ENCODE measurements at places on chromosomes 1 and 21.

DNA sequence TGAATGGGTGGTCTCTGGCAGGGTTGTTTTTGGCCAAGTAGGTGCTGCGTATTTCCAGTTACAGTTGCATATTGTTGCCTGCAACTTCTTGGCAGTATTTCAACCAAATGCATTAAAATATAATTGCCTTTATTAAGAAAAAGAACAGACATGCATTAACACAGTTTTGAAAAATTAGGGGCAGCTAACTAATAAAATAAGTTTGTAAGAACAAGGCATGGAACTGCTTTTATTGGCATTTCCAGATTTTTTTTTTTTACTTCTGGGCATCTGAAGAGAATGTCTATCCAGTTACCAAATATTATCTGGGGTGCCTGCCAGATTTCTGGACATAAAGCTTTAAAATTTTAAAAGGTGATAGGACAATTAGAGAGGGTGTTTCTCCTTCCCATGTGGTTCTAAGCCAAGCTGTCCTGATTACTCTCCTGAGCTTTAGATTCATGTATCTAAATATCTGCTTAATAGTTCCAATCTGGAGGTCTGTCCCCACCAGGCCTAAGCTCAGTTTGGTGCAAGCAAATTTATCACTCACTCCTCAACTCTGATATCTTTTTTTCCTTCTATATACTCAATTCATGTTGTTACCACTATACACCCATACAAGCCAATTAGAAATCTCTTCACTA is 553.3 kb upstream of the USP24 start:
- no peak for DNase-seq

DNA sequence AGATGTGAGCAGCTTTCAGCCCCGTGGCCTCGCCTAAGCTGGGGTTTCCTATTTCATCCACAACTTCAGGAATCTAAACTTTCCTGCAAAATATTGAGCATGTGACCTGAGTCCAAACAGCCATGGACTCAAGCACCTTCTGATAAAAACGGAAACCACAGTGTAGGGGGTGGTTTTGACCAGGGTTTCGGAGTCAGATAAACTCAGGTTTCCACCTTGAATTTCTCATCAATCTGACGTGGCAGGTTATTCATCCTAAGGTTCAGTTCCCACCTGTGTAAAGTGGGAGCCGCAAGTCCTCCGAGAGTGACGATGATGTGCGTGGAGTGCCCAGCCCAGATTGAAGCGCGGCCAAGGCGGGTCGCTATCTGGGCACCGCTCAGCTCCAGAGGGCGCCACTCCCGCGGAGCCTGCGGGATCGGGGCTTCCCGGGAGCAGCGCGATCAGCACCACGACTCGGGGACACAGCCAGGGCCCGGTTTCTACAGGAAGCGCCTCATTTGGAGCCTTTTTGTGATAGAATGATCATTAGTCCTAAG is 871 bp upstream of the ETS2 start:
- peak; percentile 54 for DNase-seq

DNA sequence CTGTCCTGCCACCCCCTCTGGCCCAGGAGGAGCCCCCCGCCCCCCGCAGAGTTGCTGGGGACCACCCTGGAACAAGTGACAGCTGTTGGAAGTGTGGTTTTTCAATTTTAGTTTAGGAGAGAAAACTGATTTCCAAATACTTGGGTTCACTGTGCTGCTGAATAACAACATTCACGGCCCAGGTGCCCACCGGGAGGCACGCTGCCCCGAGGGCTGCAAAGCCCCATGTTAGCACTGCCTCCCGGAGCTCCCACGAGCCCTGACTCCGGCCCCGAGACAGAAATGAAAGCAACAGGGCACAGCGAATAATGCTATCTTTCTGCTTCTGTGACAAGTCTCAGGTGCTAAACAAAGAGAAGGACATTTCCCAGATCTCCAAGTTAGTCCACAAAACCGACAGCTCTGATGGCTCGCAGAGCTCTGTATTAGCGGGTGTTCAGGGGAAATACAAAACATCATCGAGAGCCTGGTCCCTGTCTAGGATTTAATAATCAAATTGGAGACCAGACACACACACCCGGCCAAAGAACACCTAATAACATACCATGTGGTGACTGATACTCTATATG is 451.5 kb downstream of the KIF26B start:
- DNase-seq = no peak

GRCh38 chr1:216921866-216922265 is 198.6 kb upstream of the ESRRG start:
- DNase-seq = no peak

DNA sequence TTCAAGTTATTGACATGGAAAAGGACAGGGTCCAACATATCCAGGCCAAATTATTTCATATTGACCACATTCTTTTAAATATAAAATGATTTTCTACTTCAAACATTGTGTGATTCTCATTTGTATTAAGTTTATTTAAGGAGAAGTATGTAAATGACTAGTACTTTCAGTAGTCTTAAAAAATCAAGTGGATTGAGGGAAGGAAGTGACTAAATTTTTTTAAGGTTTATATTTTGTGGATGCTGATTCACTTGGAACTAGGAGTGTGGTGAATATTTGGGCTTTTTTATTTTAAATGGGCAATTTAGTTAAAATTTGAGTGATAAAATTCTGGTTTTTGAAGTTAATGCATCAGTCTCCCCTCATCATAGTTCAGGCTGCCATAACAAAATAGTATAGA is 10.1 kb downstream of the PRRC2C start:
- DNase-seq = peak; percentile 19

DNA sequence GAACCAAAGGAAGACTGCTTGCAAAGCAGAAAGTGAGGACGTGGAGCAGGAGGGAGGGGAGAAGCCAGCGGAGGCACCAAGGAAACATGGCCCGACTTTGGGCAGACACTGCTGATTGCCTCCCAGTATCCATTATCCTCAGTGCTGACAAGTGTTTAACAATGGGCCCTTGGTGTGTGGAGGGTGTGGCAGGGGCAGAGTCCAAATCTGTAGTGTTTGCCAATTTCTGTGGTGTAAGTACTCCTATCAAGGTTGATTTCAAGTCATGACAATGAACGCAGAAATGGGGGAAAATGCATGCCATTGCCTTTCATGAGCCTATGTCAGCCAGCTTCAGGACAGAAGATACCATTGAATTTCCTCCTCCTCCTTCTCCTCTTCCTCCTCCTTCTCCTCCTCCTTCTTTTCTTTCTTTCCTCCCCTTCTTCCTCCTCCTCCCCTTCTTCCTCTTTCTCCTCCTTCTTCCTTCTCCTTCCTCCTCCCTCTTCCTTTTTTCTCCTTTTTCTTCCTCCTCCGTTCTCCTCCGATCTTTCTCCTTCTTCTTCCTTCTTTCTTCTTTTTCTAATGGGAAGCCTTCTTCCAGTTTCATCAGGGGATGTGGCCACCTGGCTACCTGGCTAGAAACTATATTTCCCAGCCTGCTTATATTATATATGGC is 10.3 kb upstream of the PHC2 start:
- DNase-seq = no peak

DNA sequence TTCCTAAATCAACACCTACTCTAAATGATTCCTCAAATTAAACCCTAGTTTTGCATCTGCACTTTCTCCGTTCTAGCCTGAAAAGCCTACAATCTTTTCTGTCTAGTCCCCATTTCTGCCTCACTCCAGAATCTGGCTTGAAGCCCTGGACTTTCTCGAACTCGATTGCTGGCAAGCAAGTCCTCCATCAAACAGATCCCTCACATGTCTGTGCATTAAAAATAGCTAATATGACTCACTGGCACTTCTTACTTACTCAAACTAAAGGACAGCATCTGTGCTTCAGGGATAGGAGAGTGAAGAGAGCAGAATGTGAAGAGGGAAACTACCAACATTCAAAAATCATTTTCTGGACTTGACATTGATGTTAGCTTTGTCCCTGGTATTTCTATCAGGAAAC is 51.8 kb upstream of the CXADR start:
- peak; percentile 92 for DNase-seq

DNA sequence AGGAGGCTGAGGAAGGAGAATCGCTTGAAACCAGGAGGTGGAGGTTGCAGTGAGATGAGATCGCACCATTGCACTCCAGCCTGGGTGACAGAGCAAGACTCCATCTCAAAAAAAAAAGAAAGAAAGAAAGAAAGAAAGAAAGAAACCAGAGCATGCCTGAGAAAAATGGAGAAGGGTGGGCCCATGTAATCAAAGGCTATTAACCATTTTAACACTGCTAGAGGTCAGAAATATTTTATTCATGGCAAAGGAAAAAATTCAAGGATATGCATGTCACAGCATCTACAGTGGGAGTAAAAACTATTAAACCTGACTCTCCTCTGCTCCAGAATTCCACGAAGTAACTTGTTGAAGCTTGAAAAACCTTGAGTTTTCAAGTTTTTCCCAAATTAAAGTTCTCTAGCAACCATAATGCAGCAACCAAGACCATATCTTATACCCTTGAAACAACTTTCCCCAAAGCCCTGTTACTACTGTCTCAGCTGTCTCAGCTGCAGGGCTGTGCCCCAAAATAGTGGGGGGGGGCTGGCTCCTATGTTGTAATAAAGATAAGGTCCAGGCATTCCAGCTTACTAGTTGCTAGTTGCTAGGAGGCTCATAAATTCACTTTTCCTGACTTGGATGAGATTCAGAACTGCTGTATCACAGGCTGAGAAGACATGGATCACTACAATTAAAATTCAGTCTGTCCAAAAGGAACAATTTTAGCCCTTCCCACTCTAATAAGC is 112.9 kb upstream of the SOD1 start:
- DNase-seq = no peak

GRCh38 chr1:63982201-63982600 is 208.4 kb downstream of the ROR1 start:
- DNase-seq = no peak

DNA sequence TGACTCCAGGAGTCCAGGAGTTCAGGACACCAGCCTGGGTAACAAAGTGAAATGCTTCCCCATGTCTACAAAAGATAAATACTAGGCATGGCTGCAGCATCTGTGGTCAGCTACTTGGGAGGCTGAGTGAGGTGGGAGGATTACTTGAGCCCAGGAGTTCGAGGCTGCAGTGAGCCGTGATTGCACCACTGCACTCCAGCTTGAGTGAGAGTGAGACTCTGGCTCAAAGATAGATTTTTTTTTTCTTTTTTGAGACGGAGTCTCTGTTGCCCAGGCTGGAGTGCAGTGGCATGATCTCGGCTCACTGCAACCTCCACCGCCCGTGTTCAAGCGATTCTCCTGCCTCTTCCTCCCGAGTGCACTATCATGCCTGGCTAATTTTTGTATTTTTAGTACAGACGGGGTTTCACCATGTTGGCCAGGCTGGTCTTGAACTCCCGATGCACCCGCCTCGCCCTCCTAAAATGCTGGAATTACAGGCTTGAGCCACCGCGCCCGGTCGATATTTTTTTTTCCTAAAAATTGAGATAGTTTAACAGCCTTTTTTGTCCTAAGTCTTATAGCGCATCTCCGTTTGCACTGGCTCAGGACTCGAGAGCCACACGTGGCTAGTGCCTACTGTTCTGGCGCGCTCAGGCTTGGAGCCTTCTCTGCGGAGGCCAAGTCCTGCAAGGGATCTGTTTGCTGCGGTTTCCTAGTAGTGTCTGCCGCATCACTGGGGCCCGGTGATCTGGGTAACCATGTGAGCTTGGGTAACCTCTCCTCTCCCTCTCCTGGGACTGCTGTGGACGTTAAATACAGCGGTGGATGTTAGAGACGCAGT is 1.0 kb upstream of the MFN2 start:
- DNase-seq = no peak

- no peak for DNase-seq
Measured at GRCh38 chr1:162497104-162497722, 405 bp upstream of the UHMK1 start.

- no peak for DNase-seq
Measured at GRCh38 chr1:234556245-234556943, 53.6 kb downstream of the IRF2BP2 start.

GRCh38 chr1:45375104-45376090 is 35.2 kb upstream of the MUTYH start:
- DNase-seq = no peak

DNA sequence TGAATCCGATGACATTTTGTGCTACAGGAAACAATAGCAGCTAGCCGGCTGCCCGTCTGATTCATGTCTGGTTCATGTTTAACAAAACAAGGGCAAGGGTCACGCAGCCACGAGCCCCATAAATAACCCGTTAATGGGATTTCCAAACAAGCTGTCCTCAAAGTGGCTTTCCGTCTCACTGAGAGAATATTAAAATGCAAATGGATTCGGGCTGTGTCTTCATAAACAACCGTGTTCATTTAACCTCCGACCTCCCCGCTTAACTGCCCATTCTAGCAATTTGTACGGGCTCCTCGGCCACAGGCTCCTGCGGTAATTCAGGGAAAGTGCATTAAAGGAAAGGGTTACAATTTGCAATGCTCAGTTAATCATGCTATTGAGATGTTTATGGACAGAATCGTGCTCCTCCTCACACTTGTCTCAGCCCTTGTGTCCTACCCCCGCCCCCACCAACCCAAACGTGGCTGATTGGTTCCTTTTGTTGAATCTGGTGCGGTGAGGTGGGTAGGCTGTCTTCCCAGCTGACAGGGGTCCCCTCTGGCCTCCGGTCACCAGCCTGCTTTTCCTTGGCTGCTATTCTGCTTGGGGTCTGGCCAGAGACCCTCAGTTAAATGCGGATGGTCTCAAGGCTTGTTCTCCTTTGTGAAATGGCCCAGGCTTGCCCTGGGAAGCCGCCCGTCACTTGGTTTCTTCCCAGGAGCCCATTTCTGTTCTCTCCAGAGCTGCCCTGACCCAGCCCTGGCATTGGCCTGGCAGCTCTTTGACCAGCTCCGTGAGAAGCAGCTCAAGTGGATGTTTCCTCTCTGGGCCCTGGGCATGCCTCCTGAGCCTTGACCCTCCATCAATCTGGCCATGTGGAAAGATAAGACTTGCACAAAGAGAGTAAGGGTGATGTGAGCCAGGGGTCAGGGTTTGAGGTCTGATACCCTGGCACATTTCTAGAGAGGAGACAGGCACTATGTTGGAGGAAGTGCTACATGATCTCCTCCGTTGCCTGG is 200.7 kb upstream of the POU3F1 start:
- DNase-seq = peak; percentile 5

DNA sequence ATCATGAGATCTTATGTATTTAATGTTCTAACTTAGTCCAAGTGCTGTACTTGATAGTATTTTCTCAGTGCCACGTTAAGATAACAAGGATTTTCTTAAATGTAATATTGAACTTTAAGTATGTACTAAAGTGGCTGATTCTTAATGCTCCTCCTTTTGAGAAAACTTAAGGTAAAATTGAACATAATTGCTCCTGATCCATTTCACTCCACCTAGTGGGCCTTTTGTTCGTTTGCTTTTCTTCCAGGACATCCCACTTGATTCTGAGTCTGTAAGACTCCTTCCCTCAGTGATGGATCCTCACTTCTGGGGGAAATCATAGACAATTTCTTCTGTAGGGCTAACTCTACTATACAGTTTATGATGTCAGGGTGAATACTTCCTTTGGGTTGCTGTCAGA is 173.1 kb downstream of the LMO4 start:
- DNase-seq = peak; percentile 8

DNA sequence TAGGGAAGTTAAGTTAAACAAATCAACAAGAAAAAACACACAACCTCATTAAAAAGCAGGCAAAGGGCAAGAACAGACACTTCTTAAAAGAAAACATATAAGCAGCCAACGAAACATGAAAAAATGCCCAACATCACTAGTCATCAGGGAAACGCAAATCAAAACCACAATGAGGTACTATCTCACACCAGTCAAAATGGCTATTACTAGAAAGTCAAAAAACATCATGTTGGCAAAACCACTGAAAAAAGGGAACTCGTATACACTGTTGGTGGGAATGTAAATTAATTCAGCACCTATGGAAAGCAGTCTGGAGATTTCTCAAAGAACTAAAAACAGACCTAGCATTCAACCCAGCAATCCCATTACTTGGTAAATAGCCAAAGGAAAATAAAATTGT is 51.1 kb downstream of the HSF2BP start:
- DNase-seq = peak; percentile 86

GRCh38 chr21:33763582-33763899 is 121.2 kb downstream of the ITSN1 start:
- no peak for DNase-seq

- DNase-seq = no peak
Measured at GRCh38 chr1:19925342-19926070, 2.1 kb upstream of the PLA2G2E start.
